Kidney epithelial cell (primary cell): ENCODE measurements at places on chromosomes 2 and 18. TPM values are rescaled to one million over a fixed set of nuclear protein-coding genes. Genes with fewer than 3 reads are reported as not detected.

GRCh38 chr2:107597507-107597906 is 229.2 kb upstream of the RGPD4 start:
- DNase-seq = no peak

DNA sequence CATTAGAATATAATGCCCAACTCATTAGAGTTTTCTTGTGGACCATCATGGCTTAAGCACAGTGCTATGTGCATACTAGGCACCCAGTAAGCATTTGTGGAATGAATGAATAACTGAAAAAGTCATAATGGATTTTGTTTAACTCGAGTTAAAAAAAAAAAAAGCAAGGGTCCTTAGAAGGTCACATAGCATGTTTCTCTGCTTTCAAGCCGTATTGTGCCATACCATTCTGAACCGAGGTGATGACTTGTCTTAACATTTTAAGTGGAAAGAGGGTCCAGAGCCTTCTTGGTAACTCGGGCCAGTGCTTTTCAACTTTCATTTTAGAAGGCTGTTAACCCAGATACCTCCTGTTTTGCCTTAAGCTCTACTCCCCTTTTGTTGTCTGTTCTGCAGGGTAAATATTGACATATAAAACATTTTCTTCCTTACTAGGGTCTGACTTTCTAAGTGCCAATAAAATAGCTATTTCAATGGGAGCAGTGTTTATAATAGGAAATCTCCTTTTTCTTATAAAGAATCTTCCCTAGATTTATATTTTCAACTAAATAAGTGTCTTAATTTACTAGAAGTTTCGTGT is 787 bp upstream of the ADGRF3 start:
- no peak for DNase-seq

DNA sequence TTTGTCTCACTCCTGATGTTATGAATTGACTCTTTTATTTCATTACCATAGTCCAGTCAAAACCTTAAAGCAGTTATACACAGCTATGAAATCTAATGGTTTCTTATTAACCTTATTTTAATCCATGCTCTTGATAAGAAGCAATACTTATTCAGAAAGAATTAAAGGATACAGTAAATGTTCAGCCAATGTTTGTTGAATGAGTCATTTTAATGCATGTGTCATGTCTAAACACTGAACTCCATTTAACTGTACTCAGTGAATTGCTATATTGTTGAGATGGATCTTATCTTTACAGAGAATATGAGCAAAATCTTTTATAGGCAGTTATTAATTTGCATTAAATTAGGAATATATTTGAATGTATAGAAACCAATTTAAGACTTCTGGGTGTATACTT is 135.1 kb upstream of the TFPI start:
- peak; percentile 7 for DNase-seq

GRCh38 chr18:22073411-22073810 is 96.0 kb upstream of the GATA6 start:
- no peak for DNase-seq

GRCh38 chr2:138218397-138218796 is 254.1 kb downstream of the HNMT start:
- DNase-seq = no peak

GRCh38 chr18:46213295-46213694 is 109.1 kb downstream of the HAUS1 start:
- DNase-seq = no peak

DNA sequence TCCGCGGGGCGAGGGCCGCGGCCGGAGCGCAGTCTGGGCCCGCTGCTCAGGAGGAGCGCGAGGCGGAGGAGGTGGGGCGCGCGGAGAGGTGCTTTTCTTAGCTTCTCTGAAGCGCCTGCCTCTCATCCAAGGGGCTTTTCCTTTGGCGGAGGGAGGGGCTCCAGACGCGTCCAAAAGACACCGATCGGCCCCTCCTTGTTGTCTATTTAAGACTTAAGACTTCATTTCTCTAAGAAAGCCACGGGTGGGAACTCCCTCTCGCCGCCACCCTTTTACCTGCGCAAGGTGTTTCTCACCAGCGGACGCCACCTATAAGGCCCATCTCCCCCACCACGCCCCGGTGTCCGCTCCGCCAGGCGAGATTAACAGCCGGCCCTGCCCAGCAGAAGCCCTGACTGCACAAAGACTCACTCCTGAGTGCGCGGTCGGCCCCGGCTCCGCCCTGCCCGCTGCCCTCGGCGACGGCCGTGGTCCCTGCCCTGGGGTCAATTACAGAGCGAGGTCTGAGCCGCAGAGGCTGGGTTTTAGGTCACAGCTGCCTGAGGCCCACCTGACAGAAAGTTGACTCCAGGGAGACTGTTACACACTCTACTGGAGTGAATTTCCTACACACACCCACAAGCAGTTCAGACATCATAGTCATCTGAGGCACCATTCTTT is at the start of gene DSC2:
TSS of gene DSC2 (minus strand) at position 397 of the 660 bp plus-strand sequence. CDS start 450 bp downstream, outside the sequence.
- no peak for DNase-seq

DNA sequence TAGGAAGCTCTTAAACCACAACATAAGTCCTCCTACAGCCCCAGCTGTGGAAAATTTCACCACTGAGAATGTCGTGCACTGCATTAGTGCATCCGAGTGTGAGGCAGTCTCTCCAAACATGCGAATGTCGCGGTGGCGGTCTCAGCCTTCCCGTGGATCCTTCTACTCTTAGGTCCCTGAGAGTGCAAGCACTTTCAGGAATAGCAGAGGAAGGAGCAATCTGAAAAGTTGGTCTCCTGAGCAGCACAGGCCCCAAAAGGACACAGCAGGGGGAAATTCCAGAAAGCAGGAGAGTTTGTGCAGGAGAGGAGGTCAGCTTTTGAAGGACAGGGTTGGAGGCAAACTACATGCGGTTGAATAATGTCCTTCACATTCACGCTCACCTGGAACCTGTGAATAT is 440.5 kb upstream of the SMIM21 start:
- DNase-seq = no peak

DNA sequence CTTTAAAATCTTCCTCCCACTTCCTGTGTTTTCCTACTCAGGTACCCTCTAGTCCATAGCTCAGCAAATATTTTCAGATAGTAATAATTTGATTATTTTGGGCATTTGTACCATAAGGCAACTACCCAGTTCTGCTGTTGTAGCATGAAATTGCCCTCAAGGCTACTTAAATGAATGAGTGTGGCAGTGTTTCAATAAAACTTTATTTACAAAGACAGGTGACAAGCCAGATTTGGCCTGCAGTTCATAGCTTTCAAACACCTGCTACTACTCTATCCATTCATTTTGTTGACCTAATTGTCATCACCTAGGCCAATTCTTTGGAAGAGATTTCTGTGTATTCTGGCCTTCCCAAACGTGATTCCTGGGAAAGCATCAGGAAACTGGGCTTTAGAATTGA is 28.9 kb downstream of the NYAP2 start:
- DNase-seq = no peak

GRCh38 chr2:134574611-134575330 is 144.0 kb downstream of the TMEM163 start:
- no peak for DNase-seq

DNA sequence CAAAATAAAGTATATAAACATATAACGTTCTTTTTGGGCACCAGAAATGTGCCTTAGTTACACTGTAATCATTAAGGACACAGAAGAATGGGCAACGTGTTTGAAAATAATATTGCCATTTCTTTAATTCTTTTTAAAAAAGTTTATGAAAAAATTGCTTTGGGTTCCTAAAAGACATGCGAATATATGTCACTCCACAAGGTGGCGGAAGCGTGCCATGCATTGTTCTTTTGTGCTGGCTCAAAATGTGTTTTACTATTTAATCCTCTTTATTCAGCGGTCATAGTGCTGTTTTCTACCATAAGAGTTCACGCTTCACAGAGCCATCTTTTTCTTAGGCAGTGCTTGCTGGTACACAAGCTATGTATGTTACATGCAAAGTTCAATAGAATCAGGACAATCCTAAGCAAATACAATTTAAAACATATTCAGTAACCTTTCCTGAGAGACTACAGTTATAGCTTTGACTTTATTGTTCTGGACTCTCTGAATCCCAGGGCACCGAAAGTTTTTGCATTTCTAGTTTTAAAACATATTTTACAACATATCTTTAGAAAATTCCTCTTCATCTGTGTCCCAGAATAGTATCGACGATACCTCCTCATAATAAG is 147.8 kb upstream of the ERBB4 start:
- DNase-seq = peak; percentile 19

- no peak for DNase-seq
Measured at GRCh38 chr18:41266616-41267015, 688.4 kb upstream of the PIK3C3 start.

DNA sequence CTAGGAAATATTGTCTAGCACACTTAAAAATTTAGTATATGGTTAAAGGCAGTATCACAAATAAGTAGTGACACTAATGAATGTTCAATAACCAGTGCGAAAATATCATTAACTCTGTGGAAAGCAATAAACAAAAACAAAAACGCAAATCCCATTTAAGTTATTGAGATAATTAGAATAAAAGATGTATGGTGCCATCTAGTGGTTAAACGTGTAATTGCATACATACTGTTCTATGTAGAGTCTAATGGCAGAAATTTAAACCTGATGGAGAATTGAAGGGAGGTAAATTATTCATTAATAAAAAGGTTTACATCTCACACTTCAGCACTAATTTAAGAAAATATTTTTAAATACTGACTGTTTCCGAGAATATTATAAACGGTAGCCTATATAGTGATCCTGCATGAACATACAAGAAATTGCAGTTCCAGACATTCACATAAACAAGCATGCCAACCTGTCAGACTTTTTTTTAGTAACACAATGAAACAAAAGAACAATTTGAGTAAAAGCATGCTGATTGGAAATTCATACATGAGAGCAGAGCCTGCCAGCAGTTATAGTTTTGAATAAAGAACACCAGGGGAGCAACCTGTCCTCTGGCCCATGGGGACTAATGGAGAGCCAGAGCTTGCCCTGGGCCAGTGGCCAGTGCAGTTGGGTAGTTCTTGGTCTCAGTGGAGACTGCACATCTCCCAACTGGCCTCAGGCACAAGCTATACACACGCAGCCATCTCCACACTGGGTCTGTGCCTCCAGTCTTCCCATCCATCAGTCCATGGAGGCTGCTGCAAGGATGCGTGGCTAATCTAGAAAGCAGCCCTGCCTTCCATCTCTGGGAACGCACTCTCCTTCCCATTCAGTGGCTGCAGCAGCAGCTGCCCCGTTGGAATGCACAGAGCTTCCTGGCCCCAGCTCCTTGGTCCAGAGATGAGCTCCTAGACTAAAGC is 28.0 kb downstream of the GCG start:
- DNase-seq = no peak

- no peak for DNase-seq
Measured at GRCh38 chr2:235949567-235950472, 218.4 kb downstream of the GBX2 start.

DNA sequence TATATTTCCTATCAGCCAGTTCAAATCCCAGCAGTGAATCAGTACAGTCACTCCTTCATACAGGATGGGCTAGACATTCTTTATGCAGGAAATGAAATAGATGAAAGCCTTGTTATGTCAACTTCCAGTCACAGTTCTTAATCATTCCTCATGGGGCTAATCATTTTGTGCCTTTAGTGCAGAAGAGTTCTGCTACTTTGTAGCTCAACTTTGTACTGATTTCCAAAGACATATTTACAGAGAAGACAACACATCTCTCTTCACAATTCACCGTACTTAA is 593.9 kb upstream of the NETO1 start:
- no peak for DNase-seq

- no peak for DNase-seq
Measured at GRCh38 chr18:22189449-22190166, 20.2 kb downstream of the GATA6 start.

GRCh38 chr2:237207646-237208045 is 122.0 kb downstream of the COPS8 start:
- no peak for DNase-seq

GRCh38 chr2:5330961-5331360 is 361.2 kb upstream of the SOX11 start:
- peak; percentile 39 for DNase-seq

- DNase-seq = no peak
Measured at GRCh38 chr2:189304360-189304759, 124.8 kb upstream of the COL5A2 start.

DNA sequence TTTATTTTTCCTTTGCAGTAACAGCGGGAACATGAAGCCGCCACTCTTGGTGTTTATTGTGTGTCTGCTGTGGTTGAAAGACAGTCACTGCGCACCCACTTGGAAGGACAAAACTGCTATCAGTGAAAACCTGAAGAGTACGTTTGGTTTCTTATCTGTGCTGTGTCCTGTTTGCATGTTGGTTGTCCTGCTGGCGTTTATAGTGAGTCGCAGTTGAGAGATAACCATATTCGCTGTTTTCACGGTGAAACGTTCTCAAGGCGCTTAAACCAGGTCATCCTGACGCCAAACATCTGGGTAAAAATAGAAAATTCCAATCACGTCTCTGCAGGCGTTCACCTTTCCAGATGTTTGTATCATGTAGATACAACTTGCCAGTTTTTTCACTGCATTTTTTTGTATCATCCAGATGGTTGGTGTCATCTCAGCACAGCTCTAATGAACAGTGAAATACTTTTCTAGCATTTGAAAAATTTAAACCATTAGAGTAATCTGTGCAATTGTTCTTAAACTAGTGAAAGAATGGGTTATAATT is 21.2 kb downstream of the CLUL1 start:
- DNase-seq = no peak

DNA sequence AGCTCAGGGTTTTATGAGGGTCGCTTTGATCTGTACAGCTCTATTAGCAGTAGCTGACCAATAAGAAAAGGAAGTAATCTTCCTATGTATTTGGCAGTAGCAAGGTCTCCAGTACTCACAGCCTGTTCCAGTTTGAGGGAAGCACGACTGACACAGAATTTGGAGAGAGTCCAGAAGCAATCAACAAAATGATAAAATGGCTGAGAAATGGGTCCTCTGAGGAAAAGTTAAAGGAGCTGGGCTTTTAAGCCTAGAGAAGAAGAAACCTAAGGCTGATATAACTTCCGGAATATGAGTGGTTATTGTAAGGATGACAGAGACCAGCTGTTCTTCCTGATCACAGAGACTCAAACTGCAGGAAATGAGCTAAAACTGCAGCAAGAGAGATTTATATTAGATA is 382.8 kb downstream of the GPD2 start:
- DNase-seq = no peak

DNA sequence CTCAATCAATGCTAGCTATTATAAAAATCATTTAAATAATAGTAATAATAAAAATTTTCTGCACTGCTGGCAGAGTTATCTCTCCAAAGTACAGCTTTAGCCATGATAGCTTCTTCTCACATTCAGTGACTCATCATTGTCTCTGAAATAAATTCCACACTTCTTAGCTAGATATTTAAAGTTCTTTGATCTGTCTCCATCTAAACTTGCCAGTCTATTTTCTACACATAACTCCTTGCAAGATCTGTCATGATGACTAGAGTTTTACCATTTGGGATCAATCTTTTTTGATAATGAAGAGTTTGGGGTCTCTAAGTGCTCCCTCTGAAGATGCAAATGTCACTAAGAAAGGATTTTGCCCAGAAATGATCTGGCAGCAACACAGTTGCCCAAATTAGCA is 155.4 kb upstream of the LHCGR start:
- no peak for DNase-seq

ZC3H6 gene
- 6.6 and 8.4 TPM in 2 replicates for total RNA-seq

ANKRD23 gene
- total RNA-seq = 0.41 and 2.1 TPM in 2 replicates

PSMA8 gene
- total RNA-seq = not detected in 2 replicates

LOXHD1 gene
- total RNA-seq = 0.08 and 0.14 TPM in 2 replicates

CXCR4 gene
- total RNA-seq = 0.68 and 0.88 TPM in 2 replicates

OSBPL6 gene
- 3.6 and 3.8 TPM in 2 replicates for total RNA-seq

DLGAP1 gene
- total RNA-seq = 1.9 and 2.6 TPM in 2 replicates

STARD6 gene
- total RNA-seq = not detected in 2 replicates
